ENCODE measurements at places on chromosomes 16 and 17.

- DNase-seq: no peak
These were observed 31.2 kb downstream of the HNF1B start for GRCh38 chr17:37713624-37714023.

DNA sequence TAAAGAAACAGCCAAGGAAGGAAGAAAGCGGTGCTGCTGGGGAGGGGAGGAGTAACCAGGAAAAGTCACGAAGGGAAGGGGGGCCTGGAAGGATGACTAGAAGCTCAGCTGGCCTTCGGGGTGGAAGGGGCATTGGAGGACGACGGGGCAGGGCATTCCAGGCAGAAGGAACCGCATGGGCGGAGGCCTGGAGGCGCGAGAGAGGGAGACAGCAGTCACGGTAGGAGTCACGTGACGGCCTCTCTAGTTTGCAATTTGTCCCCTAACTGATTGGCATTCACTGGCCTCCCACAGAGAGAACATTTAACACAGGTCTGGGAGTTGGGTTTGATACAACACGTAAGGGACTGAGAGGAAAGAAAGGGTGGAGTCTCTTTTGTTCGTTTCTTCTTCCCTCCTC is 63.9 kb downstream of the RTN4RL1 start:
- DNase-seq: no peak

GRCh38 chr16:51049678-51050376 is 101.2 kb downstream of the SALL1 start:
- DNase-seq: no peak

DNA sequence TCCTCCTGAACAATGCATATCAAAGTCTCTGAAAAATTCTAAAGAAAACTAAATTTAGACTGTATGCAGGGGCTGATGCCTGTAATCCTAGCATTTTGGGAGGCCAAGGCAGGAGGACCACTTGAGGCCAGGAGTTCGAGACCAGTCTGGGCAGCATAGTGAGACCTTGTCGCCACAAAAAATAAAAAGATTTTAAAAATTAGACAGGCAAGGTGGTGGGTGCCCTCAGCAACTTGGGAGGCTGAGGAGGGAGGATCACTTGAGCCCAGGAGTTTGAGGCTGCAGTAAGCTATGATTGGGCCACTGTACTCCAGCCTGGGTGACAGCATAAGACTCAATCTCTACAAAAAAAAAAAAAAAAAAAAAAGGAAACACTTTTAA is 30.1 kb upstream of the MMD start:
- no peak for DNase-seq

GRCh38 chr17:51006601-51007000 is 114.1 kb downstream of the SPAG9 start:
- no peak for DNase-seq

DNA sequence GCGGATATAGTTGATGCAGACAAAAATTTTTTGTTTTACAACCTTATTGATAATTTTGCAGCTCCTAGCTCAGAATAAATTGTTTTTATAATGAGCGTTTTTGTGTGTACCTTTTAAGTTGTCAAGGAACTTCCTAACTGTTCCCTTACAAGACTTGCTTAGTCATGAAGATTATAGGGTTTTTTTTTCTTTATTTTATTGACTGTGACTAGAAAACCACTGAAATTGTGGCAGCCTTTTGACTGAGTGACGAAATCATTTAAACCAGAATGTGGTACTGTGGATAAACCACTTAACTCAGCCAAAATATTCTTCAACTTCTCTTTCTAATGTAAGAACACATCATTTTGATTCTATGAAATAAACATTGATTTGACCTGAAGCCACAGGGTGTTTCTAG is 40.8 kb upstream of the VPS4A start:
- DNase-seq: peak; percentile 11

- DNase-seq: no peak
These were observed 990 bp downstream of the VWA3A start for GRCh38 chr16:22093331-22093730.

GRCh38 chr17:28938552-28938951 is 12.8 kb downstream of the PHF12 start:
- no peak for DNase-seq

GRCh38 chr16:71885261-71885650 is 1.3 kb upstream of the ZNF821 start:
- no peak for DNase-seq

DNA sequence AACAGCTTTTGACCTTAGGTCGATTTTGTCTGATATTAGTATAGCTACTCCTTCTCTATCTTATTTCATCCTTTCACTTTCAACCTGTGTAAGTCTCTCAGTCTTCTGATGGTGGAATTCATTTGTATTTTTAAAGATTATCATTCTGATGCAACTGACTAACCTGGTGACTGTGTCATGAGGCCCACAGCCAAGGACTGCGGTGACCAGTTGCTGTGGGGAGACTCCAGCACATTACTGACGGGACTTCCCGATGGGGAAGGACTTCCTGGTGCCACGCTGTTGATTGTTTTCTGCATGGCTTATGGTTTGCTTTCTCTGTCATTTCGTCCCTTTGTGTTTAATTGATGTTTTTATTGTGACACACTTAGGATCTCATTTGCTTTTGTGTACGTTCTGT is 34.2 kb downstream of the RMI2 start:
- DNase-seq: peak; percentile 80

GRCh38 chr16:53626161-53626560 is 77.5 kb downstream of the RPGRIP1L start:
- no peak for DNase-seq

GRCh38 chr17:10610884-10611283 is 46.2 kb downstream of the MYH3 start:
- DNase-seq: peak; percentile 25

DNA sequence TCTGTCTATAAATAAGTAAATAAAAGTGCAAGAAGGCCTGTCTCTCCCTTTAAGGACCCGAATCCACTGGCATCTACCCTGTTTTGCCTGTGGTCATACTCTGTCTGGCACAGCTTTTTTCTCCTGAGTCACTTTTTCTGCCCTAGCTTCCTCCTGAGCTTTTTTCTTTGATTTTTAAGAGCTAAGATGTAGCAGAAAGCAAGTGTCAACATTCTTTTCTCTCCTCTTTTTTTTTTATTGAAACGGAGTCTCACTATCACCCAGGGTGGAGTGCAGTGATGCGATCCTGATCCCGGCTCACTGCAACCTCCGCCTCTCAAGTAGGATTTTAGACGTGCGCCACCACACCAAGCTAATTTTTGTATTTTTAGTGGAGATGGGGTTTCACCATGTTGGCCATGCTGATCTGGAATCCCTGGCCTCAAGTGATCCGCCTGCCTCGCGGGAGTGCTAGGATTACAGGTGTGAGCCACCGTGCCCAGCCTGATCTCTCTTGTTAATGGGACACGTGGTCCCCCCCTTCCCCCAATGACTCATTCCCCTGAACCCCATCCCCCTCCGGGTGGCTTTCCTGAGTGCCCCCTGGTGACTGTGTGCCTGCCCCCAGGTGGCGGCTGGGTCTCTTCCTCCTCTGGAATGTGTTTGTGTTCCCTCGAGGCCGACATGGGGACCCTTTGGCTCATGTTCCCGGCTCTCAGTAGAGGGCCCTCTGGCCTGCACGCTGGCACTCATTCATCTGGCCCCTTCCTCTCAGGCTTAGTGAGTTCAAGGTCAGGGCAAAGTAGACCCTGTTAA is 14.2 kb downstream of the C16orf90 start:
- no peak for DNase-seq

- DNase-seq: no peak
These were observed 3.5 kb upstream of the DLX4 start for GRCh38 chr17:49965524-49965909.

DNA sequence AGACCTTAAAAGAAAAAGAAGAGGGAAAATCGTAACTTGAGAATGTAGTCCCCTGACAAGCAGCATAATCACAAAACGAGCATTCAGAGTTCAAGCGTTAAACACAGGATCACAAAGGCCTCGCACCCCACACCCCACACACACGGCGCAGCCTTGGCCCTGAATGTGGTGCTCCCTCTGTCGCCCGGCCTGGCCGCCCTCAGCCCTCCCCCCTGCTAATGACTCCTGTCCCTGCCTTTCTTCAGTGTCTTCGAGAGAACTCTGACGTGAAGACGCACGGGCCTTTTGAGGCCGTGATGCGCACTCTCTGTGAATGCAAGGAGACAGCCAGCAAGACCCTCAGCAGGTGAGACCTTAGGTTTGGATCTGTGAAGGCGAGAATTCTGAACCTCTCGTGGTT is 47.5 kb upstream of the ENDOV start:
- no peak for DNase-seq

- no peak for DNase-seq
These were observed 541.1 kb downstream of the KCNJ18 start for GRCh38 chr17:22233382-22233781.

DNA sequence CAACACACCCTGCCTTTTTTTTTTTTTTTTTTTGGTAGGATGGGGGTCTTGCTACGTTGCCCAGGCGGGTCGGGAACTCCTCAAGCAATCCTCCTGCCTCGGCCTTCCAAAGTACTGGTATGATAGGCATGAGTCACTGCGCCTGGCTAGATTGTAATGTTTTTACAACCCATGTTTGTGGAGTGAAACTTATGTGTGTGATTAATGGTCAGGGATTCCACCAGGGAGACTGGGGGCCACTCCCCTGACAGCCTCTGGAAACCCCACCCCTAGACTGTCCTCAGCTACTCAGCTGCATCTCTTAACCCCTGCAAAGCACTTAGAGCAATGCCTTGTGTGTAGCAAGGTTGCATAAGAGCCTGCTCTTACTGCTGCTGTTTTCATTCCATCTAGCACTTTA is 220.5 kb downstream of the PARN start:
- DNase-seq: peak; percentile 95

- no peak for DNase-seq
These were observed 8.4 kb downstream of the GDE1 start for GRCh38 chr16:19513377-19514053.

- DNase-seq: no peak
These were observed 167.2 kb downstream of the ANKFN1 start for GRCh38 chr17:56320443-56320842.

GRCh38 chr17:4187076-4187475 is 44.1 kb downstream of the CYB5D2 start:
- DNase-seq: no peak

- DNase-seq: no peak
These were observed 10.5 kb downstream of the DOK4 start for GRCh38 chr16:57475711-57476339.

GRCh38 chr17:35726953-35727460 is 4.4 kb upstream of the RASL10B start:
- DNase-seq: no peak

- no peak for DNase-seq
These were observed 10.1 kb upstream of the COL1A1 start for GRCh38 chr17:50211249-50212120.

GRCh38 chr17:43814026-43814425 is 18.9 kb downstream of the MPP3 start:
- no peak for DNase-seq

DNA sequence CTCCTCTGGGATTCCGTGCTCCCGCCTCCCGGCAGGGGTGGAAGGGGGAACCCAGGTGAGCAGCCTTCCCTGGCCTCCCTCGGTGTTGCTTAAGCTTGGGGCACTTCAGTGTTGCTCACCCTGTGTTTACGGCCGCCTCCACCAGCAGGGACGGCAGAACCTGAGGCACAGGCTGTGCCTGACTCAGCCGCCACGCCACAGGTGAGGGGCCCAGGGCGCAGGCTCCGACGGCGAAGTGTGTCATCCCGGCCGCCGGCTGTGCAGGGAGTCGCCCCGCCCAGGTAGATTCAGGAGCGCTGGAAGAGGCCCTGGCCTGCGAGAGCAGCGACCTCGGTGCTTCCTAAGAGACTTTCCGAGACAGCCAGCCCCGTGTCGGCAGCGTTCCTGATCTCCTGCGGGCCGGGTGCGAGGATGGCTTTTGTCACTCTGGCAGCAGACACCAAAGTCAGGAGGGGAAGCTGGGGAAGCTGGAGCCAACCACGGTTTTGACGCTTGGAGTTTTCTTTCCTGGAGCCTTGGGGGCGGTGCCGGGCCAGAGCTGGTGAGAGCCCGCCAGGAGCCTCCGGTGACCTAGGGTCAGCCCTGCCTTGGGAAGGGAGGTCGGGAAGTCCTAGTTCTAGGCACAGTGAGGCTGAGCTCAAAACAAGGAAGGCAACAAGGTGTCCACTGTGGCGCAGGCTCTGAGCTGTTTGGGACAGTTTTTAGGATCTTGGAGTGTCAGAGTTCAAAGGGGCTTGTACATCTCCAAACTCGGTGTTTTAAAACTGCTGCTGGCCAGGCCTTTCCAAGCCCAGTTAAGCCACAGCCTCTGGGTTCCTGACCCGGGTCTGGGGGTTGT is 2.1 kb downstream of the GSE1 start:
- no peak for DNase-seq
